ENCODE measurements at places on chromosomes 4 and X. TPM values are rescaled to one million over a fixed set of nuclear protein-coding genes. Genes with fewer than 3 reads are reported as not detected.

Gene PNCK
- total RNA-seq = 0.74 TPM

Gene VCX
- not detected for total RNA-seq

Gene TCEAL1
- total RNA-seq = 15.1 TPM

Gene MAGEB2
- total RNA-seq = not detected

Gene CFP
- total RNA-seq = 0.14 TPM

Gene TIGD4
- total RNA-seq = 0.14 TPM

Gene TTC29
- total RNA-seq = not detected

Gene SHROOM3
- 1.6 TPM for total RNA-seq

Gene STPG2
- total RNA-seq = 0.14 TPM

Gene IQCM
- total RNA-seq = not detected

Gene NWD2
- not detected for total RNA-seq

Gene MAGEC1
- under 0.01 TPM for total RNA-seq

Measured in smooth muscle cell of bladder (primary cell).